Natural killer cell (primary cell): ENCODE measurements at places on chromosomes 2 and 18.

GRCh38 chr2:232432598-232433184 lies 23.3 kb upstream of the ALPI start:
- no peaks in the 10 kb centered on the region for H3K36me3 ChIP-seq
- H3K4me3 ChIP-seq, result no peak overlapping the region
- DNase-seq, result no peak
- H3K27me3 ChIP-seq, result no peaks in the 10 kb centered on the region
- H3K4me1 ChIP-seq, result no peaks in the 10 kb centered on the region

DNA sequence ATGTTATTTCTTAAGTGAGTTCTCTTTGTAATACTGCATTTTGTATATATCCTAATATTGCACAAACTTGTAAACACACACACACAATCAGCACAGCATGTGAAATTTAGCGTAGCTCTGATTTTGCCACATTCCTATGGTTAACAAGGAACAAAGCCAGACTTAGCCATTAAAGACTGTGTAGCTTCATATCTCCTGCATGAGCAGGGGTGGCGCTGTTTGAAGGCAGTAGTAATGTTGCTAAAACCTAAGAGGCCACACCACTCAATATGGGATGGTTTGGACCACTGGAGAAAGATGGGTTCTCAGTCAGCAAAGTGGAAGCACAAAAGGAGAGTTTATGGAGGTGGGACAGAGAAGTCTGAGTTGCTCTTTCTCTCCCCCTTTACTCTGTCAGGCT lies 61.1 kb upstream of the RND3 start:
- H3K27ac ChIP-seq, result no peak overlapping the region
- H3K4me1 ChIP-seq, result no peaks in the 10 kb centered on the region
- no peaks in the 10 kb centered on the region for H3K36me3 ChIP-seq
- H3K27me3 ChIP-seq, result no peaks in the 10 kb centered on the region
- no peak for DNase-seq

DNA sequence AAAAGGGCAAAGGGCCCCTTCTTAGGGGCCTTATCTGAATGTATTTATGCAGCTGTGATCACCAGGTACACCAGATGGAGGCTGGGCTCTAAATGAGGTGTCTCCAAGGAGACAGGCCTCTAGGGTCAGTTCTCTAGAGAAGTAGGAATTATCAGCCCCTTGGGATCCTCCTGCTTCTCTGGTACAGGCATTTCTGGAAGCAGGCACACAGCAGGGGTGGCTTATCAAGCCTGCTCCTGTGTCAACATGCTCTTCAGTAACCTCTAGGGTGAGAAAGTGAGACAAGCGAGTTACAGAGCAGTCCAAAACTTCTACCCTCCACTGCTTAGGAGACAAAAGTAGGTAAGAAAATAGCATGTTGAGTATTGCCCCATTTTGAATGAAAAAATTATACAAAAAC lies 13.8 kb downstream of the TPGS2 start:
- no peaks in the 10 kb centered on the region for H3K27me3 ChIP-seq
- no peak for DNase-seq
- H3K27ac ChIP-seq, result no peak overlapping the region
- peaks cover 24% of the 10 kb centered on the region for H3K36me3 ChIP-seq
- no peak overlapping the region for H3K4me3 ChIP-seq

- H3K27me3 ChIP-seq, result no peaks in the 10 kb centered on the region
- no peak overlapping the region for H3K4me3 ChIP-seq
- no peak overlapping the region for H3K27ac ChIP-seq
- DNase-seq, result no peak
- H3K4me1 ChIP-seq, result no peaks in the 10 kb centered on the region
- no peaks in the 10 kb centered on the region for H3K36me3 ChIP-seq
These were observed 672.2 kb upstream of the ACVR2A start for GRCh38 chr2:147172493-147173188.

GRCh38 chr2:190972846-190973245 lies 41.1 kb downstream of the STAT1 start:
- no peak overlapping the region for H3K27ac ChIP-seq
- no peak for DNase-seq
- H3K4me3 ChIP-seq, result no peak overlapping the region
- no peaks in the 10 kb centered on the region for H3K27me3 ChIP-seq

- H3K4me1 ChIP-seq, result peaks cover 15% of the 10 kb centered on the region
- H3K27ac ChIP-seq, result no peak overlapping the region
- no peak overlapping the region for H3K4me3 ChIP-seq
- no peaks in the 10 kb centered on the region for H3K27me3 ChIP-seq
- H3K36me3 ChIP-seq, result peaks cover 63% of the 10 kb centered on the region
These were observed 106.7 kb upstream of the MCFD2 start for GRCh38 chr2:47022186-47022765.

DNA sequence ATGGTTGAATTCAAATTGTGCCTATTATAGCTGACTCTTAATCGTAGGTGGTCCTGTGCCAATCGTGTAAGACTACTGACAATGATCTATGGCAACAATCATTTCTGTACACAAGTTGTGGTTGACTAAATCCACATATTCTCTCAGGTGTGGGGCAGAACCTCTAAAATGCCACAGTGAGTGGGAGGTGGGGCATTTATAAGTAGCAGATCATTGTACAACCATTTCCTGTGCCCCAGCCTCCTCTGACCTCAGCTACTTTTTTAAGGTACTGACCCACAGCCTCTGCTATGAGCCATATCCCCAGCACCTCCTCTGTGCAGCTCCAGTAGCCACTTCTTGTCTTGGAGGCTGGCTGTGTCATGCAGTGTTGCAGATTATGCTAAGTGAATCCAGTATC lies 48.6 kb upstream of the RAPH1 start:
- H3K4me3 ChIP-seq, result no peak overlapping the region
- H3K36me3 ChIP-seq, result no peaks in the 10 kb centered on the region
- H3K27me3 ChIP-seq, result no peaks in the 10 kb centered on the region
- DNase-seq, result no peak
- peaks cover 3% of the 10 kb centered on the region for H3K4me1 ChIP-seq

DNA sequence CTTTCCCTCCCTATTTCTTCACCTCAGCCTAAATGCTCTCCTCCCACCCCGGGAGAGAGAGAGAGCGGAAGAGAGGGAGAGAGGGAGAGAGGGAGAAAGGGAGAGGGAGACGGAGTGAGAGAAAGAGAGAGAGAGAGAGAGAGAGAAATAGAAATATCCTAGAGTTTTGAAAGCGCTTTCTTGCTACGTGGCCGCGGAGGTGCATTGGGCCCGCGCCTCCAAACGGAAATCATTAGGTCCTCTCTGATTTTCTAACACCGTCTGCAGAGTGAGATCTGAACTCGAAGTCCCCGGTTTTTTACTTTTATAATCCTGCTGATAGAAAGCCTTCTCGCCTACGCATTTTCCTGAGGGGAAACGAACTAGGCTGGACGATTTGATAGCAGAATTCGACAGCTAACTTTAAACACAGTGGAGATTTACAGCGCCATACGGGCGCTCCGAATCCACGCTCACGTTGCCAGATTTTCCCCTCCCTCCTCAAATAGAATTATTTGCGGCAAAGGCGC lies 903 bp upstream of the EVX2 start:
- no peak overlapping the region for H3K4me3 ChIP-seq
- H3K36me3 ChIP-seq, result no peaks in the 10 kb centered on the region
- peaks cover 17% of the 10 kb centered on the region for H3K4me1 ChIP-seq
- peaks cover 91% of the 10 kb centered on the region for H3K27me3 ChIP-seq
